ENCODE measurements at places on chromosomes 11 and 22.

DNA sequence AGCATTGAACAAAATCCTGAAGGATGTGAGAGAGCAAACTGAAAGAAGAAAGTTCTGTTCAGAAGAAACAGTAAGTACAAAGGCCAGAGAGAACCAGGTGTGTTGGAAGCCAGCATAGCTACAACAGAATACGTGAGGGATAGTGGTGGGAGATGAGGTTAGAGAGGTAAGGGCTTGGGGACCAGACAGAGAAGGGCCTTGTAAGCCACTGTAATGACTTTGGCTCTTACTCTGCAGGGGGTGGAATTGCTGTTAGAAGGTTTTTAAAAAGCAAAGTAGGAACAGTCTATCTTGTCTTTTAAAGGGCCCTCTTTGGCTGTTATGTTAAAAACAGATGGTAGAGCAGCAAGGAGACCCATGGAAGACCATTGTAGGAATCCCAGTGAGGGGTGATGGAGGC, 4.2 kb downstream of the PRRG4 start:
- DNase-seq: no peak

DNA sequence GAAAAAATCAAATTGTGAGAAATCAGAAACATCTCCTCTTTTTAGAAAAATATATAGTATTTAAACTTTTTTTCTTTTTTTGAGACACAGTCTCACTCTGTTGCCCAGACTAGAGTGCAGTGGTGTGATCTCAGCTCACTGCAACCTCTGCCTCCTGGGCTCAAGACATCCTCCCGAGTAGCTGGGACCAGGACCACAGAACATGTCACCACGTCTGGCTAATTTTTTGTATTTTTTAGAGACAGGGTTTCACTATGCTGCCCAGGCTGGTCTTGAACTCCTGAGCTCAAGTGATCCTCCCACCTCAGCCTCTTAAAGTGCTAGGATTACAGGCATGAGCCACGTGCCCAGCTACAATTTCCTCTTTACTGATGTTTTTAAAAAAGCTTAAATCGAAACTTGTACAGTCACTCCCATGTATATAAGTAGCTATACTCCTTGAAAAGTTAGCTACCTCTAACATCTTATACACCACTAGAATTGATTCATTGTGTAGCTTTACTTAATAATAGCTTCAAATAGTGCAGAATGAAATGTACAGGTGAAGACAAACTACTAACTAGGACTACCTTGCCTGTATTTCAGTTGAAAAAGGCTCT, 10.3 kb downstream of the EIF4G2 start:
- no peak for DNase-seq

DNA sequence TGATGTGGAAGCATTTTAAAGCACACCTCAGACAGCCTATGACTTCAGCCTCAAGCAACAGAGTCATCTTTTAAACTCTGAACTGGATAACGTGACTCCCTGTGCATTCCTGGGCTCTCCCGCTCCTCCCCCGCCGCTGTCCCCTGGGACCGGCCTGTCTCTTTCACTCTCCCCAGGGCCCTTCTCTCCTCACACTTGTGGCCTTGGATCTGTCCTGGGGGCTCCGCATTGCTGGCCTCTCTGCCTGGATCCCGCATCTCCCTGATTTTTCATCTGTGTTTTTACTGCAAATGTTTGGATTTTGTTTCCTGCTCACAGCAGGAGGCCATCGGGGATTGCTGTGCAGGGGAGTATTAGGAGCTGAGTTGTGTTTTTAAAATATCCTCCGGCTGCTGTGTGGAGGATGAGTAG, 15.4 kb downstream of the C11orf24 start:
- DNase-seq: peak; percentile 74

GRCh38 chr22:40817737-40818136, 1.4 kb downstream of the SLC25A17 start:
- DNase-seq: no peak

- no peak for DNase-seq
Measured at GRCh38 chr11:92626624-92627023, 342.8 kb upstream of the MTNR1B start.

- DNase-seq: no peak
Measured at GRCh38 chr22:41327124-41327523, 25.8 kb downstream of the ZC3H7B start.

- DNase-seq: peak; percentile 5
Measured at GRCh38 chr11:127252321-127252720, 251.8 kb upstream of the KIRREL3 start.

DNA sequence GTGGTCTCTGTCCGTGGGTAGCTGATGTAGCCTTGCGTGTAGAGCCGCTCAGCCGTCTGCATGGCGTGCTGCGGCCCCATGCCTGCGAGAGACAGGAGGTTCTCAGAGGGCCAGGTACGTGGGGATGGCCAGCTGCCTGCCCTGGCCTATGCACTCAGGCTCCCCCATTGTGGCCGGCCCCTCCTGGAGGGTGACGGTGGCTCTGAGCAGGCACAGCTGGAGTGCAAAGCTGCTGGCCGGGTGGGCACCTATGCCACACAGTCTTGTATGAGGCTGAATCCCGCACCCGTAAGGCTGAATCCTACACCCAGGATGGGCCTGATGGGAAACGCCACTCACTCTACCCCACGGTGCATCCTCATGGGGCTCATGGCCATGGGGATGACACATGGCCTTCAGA, 11.6 kb upstream of the PPM1F start:
- DNase-seq: no peak

- DNase-seq: no peak
Measured at GRCh38 chr11:6746626-6747025, 25.1 kb downstream of the OR2AG2 start.

DNA sequence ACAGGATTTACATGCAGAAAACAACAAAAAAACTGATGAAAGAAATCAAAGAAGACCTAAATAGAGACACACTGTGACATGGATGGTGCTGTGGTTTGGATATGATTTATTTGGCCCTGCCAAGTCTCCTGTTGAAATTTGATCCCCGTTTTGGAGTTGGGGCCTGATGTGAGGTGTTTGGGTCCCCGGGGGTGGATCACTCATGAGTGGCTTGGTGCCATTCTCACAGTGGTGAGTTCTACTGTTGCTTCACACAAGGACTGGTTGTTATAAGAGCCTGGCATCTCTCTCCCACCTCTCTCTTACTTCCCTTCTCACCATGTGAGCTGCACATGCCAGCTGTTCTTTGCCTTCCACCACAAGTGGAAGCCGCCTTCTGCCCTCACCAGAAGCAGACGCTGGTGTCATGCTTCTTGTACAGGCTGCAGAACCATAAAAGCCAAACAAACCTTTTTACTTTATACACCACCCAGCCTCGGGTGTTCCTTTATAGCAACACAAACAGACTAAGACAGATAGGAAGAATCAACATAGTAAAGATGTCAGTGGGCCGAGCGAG, 7.8 kb upstream of the RTL6 start:
- peak; percentile 68 for DNase-seq

GRCh38 chr11:92046103-92046502, 178.5 kb upstream of the FAT3 start:
- DNase-seq: no peak

GRCh38 chr11:27552341-27552740, 45.8 kb upstream of the LIN7C start:
- no peak for DNase-seq

DNA sequence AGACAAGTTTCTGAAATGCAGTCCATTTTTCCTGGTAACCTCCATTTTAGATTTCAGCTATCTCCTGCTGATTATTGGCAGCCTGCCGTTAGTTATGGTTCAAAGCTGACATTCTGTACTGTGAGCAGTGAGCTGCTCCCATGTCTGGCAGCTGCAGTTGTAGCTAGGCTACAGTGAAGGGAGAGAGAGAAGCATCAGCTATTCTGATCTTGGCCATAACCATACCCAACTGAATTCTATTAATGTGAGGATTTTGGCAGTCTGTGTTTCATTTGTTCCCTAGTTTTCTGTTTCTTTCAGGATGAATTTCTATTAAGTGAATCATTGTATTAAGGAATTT, 33.4 kb downstream of the SIK2 start:
- DNase-seq: peak; percentile 81

GRCh38 chr22:40414838-40415505, 44.6 kb downstream of the SGSM3 start:
- no peak for DNase-seq

DNA sequence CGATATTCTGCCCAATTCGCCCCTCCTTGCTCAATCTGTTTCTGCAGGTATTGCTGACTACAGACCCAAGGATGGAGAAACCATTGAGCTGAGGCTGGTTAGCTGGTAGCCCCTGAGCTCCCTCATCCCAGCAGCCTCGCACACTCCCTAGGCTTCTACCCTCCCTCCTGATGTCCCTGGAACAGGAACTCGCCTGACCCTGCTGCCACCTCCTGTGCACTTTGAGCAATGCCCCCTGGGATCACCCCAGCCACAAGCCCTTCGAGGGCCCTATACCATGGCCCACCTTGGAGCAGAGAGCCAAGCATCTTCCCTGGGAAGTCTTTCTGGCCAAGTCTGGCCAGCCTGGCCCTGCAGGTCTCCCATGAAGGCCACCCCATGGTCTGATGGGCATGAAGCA, 9.2 kb upstream of the SLC35E4 start:
- DNase-seq: no peak

DNA sequence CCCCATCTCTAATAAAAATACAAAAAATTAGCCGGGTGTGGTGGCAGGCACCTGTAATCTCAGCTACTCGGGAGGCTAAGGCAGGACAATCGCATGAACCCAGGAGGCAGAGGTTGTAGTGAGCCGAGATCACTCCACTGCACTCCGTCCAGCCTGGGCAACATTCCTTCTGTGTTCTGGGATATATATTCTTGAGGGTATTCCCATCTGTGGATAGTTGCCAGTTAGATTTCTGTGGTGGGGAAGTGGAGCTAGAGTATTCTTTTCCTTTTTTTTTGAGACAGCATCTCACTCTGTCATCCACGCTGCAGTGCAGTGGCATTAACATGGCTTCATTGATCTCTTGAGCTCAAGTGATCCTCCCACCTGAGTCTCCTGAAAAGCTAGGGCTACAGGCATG, 9.1 kb upstream of the ZNF74 start:
- no peak for DNase-seq

DNA sequence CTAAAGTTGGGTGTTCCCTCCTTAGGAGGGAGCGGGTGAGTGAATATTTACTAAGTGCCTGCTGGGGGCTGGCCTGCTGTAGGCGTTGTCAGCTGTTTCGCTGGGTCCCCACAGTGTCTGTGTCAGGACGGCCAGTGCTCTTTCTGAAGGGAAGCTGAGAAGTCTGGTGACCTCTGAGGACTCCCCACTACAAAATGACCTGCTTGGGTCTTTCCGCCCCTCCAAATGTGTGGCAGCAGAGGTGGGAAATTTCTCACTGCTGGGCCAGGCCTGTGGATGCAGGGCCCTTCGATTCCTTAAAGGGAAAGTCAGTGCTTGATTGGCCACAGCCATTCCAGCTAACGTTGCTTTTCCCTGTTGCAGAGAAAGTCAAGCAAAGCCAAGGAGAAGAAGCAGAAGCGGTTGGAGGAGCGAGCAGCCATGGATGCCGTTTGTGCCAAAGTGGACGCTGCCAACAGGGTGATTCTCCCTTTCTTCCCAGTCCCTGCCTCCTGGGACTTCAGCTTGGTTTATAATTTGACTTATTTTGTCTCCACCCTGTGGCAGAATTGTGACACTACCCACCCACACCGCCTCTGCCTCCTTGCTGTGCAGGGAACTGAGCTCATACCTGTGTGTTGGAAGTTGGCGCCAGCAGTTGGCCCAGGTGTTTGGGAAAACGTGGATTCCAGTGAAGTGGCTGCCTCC, 6.8 kb downstream of the NAA40 start:
- DNase-seq: peak; percentile 66

DNA sequence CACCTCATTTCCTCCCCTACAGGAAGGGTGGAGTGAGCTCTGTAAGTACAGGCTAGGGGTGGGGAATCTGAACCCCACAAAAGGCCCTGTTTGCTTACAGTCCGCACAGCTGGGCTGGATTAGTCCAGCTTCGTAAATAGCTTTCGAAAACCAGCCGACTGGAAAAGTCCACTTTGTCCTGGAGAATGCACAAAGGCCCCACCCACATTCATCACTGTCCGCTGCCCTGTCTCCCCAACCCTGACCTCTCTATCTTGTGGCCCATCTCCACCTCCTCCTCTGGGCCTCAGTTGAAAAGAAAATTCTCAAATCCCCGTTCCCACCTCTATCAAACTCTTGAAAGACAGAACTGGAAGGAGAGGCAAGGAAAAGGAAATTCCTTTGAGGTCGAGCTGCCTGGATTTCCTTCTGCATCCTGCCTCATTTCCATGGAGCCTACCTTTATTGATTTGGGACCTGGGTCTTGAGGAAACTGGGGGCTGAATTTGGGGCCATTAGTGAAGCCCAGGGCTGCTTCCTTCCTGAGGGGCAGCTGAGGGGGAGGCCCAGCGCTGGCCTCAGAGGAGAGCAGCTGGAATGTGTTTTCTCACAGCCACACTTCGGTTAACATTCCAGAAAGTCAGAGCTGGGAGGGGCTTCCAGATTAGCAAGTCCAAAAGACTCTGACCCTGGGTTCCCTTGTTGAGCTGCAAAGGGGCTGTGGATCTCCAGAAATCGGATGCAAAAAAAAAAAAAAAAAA, 147.6 kb downstream of the FBXO7 start:
- DNase-seq: peak; percentile 88

DNA sequence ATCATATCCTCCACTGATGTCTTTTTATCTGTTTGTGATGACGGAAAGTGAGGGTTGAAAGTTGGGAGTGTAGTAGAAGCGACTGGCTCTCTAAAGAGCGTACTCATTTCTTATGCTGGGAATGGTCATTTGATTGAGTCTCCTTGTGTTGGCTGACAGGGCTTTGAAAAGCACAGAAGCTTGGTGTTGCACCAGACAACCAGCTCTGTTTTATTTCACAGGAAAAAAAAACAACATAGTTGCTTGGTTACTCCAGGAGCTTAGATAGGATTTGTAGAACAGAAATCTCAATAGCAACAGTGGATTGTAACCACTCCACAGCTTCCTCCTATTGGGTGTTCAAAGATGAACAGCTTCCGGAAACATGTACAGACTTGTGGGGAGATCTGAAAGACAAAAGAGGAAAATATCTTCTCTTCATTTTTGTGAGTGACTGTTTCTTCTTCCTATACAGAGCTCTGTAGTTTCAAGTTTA, 2.7 kb downstream of the RBM14 start:
- peak; percentile 45 for DNase-seq

GRCh38 chr11:128388206-128388815, 199.0 kb downstream of the ETS1 start:
- no peak for DNase-seq

- no peak for DNase-seq
Measured at GRCh38 chr22:26903030-26903856, 245.9 kb downstream of the MIAT start.

DNA sequence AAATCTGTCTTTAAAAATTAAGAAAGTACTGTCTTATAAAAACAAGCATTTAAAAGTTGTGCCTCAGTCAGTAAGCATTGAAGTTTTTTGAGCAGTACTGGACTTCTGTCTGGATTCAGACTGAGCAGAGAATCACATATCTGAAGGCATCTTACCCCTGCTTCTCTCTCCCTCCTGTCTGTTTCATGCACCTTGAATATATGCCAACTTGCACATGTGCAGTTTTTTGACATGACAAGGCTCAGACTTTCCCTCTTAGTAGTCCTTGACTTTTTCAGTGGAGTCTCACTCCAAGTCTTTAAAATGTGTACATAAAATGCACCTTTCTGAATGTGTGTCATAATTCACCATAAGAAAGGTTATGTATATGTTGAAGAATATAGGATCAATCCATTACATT, 19.8 kb downstream of the SPECC1L start:
- DNase-seq: peak; percentile 43

- DNase-seq: no peak
Measured at GRCh38 chr22:37957232-37957631, 3.7 kb downstream of the POLR2F start.

All from RPMI7951 (cell line).